Panc1 (cell line): ENCODE measurements at places on chromosomes 7 and 10. TPM values are rescaled to one million over a fixed set of nuclear protein-coding genes. Genes with fewer than 3 reads are reported as not detected.

The AKR1C1 gene
- total RNA-seq, result 0.31 TPM

The SHTN1 gene
- 67.8 TPM for total RNA-seq

The HOXA4 gene
- total RNA-seq, result 0.39 TPM

The PKD1L1 gene
- total RNA-seq, result 2.2 TPM
